GM03348 (cell line): ENCODE measurements at places on chromosomes 5 and 9.
A peak's percentile ranks its signal among the peaks of the same experiment; 100 is the strongest.

DNA sequence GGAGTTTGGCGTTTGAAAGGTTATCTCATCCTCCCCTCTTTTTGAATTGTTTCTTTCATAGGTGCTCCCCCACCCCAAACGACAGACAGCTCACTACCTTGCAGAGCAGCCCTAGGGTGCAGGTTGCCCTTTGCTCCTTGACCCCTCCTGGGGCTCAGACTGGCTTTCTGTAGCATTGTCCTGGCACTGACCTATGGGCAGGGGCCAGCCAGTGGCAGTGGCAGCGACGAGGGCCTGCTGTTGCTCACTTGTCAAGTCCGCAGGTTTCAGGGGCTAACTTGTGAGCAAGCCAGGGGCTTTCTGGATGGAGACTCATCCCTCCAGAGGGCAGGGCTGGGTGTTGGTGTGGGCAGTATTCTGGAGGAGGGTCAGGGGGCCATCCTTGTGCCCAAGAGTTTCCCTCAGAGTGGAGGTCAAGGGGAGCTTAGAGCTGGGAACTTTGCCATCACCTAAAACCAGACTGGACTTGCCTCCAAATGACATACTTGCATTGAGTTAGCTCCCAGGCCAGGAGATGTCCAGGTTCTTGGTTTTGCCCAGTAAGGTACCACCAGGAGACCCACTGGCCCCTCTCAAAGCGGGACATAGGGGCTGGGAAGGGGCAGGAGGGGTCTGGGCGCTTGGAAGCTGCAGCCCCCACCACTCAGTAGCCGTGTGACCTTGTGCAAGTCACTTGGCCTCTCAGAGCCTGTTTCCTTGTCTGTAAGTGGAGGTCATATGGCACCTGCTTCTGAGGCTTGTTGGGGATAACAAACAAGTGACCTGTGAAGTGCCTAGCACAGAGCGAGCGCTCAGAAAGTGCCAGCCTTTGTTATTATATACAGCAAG lies 53.5 kb upstream of the CDKN2AIPNL start:
- no peak for DNase-seq

DNA sequence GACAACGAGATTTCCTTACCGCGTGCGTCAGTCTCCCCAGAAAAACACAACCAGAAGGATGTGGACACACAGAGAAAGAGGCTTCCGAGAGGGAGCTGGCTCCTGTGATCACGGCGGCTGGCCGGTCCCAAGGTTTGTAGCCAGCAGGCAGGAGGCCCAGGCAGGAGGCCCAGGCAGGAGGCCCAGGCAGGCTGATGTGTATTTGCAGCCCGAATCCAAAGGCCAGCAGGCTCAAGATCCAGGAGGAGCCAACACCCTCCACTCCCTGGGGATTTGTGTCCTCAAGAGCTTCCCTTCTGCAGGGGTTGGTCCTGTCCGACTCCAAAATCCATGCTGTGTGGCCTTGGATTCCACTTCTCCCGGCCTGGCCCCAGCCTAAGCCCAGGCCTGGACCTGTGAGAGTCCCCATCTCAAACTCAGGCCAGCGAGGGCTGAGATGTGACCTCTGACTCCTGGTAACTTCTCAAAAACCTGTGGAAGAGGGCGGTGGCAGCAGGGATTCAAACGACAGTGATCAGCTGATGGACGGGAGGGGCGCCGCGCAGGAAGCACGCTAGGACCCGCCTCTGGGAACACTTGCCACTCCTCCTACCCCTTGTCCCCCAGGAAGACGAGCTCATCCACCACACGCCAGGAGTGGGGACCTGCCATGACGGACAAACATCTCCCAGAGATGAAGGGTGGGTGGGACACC lies 75.0 kb upstream of the PPP1R26 start:
- no peak for DNase-seq

DNA sequence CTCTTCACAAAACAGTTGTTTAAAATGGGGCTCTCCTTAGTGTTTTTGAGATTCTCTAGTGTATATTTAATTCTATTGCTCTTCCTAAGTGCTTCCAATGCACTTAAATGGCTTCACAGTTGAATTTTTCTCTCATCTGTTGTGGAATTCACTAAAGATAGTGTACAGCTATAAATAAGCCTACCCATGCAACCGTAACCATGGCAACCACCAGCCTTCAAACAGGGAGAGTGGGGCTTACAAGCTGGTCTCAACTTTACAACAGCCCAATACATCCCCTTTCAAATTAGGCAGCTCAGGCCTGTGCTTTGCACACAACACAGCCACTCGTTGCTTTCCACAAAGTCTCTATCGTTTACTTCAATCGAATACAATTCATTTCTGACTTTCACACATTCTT lies 144.0 kb upstream of the PLPPR1 start:
- no peak for DNase-seq

DNA sequence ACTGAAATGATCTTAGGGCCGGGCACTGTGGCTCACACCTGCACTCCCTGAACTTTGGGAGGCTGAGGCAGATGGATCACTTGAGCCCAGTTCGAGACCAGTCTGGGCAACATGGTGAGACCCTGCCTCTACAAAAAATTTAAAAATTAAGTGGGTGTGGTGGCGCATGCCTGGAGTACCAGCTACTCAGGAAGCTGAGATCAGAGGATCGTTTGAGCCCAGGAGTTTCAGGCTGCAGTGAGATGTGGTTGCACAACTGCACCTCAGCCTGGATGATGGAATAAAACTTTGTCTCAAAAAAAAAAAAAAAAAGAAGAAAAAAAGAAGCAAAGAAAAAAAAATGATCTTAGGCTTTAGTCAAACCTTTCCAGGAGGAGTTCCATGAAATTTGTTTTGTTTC lies 41.8 kb downstream of the MEF2C start:
- no peak for DNase-seq

- no peak for DNase-seq
These were observed 11.8 kb upstream of the TGFBI start for GRCh38 chr5:136016945-136017530.

- no peak for DNase-seq
These were observed 20.9 kb downstream of the PCSK5 start for GRCh38 chr9:75911390-75911789.

GRCh38 chr5:139904816-139905661 lies 109.4 kb downstream of the PSD2 start:
- no peak for DNase-seq

GRCh38 chr5:157107508-157107907 lies 1.3 kb downstream of the HAVCR2 start:
- DNase-seq: no peak

DNA sequence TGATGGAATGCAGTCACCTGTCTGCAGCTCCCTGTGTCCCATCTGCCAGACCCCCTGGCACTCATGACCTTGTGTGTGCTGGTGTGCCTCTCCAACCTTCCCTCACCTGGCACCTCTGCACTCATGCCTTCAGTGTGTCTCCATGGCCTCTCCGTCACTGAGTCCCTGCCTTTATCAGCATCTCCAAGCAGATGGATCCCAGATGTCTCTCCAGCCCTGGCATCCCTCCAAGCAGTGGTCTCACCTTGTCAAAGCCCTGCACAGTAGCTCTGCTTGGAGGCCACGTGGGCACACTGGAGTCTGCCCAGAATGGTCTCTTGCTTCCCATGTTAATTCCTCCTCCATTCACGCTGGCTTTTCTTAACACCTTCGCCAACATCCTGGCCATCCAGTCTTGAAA lies 84.8 kb downstream of the DAP start:
- DNase-seq: no peak

DNA sequence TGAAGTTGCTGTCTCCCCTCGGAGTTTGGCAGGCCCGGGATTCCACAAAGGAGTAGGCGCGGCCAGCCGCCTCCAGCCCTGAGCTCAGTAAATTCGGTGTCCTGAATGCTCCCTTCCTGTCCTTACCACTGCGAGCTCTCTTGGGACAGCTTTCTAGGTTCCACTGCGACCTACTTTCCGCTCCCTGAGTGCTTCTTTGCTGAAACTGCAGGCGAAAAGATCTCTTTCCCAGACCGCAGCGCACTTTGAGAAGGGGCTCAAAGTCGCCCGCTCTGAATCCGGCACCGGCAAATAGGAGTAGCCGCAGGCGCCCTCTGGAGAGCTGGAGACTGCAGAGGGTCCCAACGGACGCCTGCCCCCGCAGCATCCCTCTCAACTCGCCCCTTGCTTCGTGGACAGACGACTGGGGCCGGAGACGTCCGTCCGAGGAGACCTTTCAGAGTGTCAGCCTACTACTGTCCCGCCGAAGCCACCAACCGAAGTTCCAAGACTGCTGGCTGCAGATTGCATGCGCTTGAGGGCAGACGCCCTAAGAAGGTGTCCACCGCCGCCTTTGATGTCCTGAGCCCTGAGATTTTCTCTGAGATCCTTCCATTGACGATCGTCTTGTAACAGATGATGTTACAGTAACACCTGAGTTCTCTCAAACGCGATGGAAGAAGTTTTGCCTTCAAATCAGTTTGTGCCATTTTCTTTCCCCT lies 96.0 kb downstream of the ANXA2R start:
- peak; percentile 23 for DNase-seq

- DNase-seq: no peak
These were observed 20.2 kb upstream of the FOXB2 start for GRCh38 chr9:76999261-76999660.

- peak; percentile 36 for DNase-seq
These were observed 77.7 kb downstream of the DNAH5 start for GRCh38 chr5:13866792-13867191.

- peak; percentile 7 for DNase-seq
These were observed 9.3 kb upstream of the NRARP start for GRCh38 chr9:137311171-137311985.

GRCh38 chr9:129270903-129271431 lies 92.9 kb upstream of the IER5L start:
- DNase-seq: peak; percentile 71

DNA sequence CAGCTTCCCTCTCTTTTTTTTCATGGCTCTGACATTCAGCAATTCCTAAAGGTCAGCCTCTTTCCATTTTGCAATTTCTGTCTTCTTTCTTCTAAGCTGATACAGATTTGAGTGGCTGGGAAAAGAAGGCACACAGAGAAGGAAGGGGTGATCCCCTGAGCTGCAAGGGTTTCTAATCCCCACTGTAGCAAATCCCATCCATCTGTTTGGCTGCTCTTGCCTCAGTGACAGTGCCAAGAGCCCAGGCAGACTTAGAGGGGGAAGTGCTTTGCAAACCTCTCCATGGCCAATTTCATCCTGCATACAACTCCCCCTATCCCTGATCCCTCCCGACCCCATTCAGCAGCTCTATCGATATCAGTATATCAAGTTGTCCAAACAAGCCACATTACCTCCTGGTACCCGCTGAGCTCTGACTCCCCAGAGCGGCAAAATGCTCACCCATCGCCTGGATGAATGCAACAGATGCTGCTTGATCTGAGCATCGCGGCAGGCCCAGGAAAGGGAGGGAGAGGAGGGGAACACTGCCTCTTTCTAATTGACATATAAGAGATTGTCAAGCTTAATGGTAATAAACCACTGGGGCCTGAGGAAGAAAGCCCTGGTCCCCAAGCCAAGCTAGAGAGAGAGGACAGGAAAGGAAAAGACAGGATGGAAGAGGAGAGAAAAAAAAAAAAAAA lies 268.9 kb downstream of the ASTN2 start:
- no peak for DNase-seq

DNA sequence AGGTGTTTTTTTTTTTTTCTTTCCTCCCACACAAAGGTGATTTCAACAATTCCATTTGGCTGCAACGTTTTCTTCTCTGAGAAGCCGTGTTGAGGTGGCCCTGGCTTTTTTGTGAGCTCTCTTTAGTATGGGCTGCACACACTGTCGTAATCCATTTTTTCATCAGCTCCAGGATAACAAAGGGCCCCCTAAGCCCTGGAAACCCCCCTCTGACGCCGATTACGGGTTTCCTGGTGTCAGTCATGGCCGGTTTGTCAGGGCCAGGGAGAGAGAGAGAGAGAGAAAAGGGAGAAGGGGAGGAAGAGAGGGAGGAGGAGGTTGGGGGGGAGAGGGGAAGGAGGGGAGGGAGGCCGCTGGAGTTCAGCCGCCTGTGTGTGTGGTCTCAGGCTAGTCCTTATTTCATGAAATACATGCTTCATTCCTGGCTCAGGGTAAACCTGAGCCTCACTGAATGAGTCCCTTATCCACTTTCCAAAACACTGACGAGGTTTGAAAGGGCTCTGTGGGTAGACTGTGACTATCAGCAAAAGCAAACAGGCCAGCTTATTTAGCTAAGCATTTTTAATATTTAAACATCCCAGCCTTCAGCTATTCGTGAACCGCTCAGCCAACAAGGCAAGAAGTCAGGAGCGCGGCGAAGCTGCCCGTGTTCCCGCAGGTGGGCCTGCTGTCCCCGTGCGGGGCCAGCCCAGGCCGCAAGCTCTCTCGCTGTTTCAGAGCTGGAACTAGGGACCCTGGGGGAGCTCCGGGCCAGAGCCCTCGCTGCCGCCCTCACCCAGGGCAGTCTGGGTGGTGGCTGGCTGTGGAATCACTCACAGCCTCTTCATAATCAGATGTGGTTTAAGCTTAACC lies 172.8 kb downstream of the ERCC6L2 start:
- DNase-seq: no peak

- DNase-seq: no peak
These were observed 95.5 kb upstream of the PTPN3 start for GRCh38 chr9:109593612-109594011.

DNA sequence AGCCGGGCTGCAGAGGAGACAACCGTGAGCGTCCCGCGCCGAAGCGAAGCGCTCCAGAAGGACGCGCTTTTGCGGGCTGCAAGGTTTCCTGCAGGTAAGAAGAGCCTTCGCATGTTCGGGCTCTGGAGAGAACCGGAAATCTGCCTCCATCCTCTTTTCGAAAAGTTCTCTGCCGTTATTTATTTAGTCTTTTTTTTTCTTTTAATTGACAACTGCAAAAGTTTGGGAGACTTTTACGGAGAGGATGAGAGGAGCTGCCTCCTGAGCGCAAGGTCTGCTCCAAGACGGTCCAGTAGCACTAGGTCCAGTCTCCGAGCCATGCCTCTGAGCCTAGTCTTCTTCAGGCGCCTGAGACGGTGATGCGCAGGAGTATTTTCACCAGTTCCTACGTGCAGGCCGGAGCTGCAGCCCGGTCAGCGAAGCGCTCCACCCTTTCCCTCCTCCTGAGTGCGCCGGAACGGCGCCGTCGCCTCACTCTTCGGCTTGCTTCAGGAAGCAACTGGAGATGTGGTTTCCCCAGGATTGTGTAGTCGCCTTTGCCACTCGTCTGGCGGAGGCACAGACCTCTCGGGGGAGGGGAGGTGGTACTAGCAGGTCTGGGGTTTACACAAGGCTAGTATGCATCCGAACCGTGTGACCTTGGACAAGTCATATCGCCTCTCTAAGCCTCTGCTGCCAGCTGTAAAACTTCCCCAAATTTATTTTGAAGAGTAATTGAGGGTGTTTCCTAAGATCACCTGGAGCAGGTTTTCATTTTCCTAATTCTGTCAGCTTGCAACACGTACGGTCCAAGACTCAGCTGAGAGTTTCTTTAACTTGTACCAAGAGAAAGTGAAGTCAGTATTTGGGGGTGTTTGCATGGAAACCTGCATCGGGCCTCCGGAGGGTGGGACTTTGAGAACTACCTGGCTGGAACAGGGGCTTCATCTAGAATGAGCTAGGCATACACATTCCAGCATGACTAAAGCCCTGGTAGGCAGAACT lies 4.5 kb downstream of the POU4F3 start:
- no peak for DNase-seq

DNA sequence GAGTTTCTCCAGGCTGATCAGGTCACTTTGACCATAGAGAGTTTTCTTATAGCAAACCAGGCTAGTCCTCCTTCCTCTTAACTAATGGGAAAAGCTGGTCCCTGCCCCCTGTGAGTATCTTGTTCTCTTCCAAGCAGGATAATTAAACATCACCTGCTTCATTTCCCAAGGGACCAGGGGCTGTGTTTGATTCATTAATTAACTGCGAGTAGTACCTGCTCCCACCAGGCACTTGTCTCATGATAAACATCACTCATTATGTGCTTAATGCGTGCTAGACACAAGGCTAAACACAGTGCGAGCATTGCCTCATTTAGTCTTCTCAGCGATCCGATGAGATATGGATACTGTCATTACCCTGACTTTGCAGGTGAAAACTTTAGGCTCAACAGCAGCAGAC lies 1.7 kb upstream of the FAM163B start:
- no peak for DNase-seq

- DNase-seq: peak; percentile 20
These were observed 115.2 kb downstream of the CPLANE1 start for GRCh38 chr5:37133939-37134338.
